ENCODE measurements at places on chromosomes 12 and 14.

GRCh38 chr14:102926104-102926503, 3.6 kb downstream of the AMN start:
- DNase-seq: no peak

DNA sequence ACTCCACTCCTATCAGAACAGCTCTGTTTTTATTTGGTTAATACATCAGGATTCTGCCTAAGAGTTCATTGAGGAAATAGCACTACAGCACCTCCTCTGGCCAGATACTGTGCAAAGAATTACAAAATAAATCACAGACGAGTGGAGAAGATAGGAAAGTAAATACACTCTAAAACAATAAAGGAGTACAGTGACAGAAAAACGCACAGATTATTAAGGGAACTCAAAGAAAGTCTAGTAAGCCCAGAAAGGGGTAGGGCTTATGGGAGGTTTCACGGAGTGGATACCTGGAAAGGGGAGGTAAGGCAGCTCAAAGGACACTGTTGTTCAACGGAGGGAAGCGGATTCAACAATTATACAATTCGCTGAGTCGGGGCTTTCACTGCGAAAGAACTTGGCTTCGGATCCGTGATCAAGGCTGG, 5.5 kb downstream of the OR10AD1 start:
- peak; percentile 72 for DNase-seq

- DNase-seq: no peak
These were observed 618 bp upstream of the AQP6 start for GRCh38 chr12:49972129-49972528.

DNA sequence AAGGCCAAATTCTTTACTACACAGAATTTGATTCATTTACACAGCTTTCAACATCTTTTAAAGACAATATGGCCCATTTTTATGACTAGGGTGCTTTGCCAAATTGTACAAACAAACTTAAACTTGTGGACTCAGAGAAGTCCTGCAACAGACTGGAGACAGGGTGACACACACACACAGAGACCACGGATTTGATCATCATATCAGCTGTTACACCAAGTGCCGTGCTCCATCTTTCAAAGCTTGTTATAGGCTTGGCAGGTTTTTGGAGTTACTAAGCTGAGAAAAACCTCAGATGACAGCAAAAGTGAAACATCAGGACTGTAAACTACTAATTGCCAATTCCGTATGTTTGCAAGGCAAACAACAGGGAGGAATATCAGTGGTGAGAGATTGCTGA, 811.7 kb downstream of the GALC start:
- DNase-seq: no peak

- no peak for DNase-seq
These were observed 48.4 kb downstream of the GTF2A1 start for GRCh38 chr14:81172353-81172752.

DNA sequence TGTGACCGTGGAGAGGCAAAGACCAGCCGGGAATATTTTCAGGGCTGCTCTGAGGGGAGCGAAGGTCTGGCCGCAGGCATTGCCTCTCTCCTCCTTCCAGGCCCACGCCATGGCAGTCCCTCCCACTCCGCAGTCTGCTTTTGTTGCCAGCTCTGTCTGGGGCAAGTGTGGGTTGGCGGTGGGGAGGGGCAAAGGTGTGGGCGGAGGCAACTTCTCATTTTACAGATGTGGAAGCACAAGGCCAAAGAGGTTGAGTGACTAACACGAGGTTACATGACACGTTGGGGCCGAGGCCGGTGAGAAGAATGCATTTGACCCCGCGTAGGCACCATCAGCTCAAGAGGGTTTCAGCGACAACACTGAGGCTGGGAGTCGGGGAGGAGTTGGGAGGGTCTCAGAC, 6.1 kb upstream of the FAIM2 start:
- DNase-seq: no peak

DNA sequence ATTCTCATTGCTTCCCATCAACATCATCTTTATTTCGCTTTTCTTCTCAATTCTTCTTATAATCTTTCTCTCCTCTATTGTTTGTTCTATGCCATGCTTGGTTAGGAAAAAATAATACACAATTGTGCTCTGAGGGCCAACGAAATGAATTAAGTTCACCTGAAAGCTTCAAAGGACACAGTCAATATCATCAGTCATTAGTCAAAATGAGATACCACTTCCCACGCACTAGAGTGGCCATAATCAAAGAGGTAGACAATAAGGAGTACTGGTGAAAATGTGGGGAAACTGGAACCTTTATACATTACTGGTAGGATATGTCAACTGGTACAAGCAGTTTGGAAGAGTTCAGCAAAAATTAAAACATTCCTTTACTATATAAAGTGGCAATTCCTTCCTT, 91.5 kb downstream of the TMTC1 start:
- DNase-seq: no peak

- DNase-seq: no peak
These were observed 1278.7 kb upstream of the USP15 start for GRCh38 chr12:60981473-60981872.

DNA sequence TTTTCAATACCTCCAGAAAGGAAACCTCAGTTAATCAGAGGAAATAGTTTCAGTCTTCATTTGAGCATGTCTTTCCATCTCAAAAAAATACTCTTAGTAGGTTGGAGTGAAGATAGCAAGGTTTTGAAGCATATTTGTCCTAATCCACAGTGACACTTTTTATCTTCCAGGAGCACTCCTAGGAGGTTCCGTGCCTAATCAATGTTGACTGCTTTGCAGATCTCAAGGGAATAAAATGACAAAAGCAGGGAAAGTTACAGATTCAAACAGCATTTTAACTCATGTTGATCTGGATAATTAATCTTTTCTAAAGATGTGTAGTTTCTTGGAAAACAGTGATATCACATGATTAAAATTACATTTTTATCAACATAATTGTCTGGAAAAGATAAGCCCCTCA, 213.9 kb downstream of the ANO6 start:
- no peak for DNase-seq

- no peak for DNase-seq
These were observed 163.5 kb downstream of the PIK3C2G start for GRCh38 chr12:18424857-18425256.

DNA sequence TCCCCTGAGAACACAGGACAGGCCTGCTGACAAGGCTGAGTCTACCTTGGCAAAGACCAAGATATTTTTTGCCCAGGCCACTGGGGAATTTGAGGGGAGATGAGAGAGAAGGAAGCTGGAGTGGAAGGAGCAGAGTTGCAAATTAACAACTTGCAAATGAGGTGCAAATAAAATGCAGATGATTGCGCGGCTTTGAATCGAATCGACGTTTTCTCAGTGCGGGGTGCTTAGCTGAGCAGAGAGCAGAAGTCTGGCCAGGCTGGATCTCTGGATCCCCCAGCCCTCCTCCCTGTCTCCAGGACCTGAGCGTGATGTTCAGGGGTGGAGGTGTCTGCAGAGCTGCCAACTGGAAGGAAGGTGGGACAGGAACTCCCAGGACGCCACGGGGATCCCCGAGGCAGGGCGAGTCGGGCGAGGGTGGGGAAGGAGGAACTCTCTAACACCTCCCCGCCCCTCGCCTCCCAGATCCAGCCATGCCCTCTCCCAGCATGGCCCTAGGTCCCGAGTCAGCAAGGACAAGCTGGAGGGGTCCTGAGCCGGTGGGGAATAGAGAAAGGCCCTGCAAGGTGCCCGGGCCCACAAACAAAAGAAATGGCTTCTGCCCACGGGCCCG, 527 bp upstream of the CARMIL3 start:
- DNase-seq: no peak

DNA sequence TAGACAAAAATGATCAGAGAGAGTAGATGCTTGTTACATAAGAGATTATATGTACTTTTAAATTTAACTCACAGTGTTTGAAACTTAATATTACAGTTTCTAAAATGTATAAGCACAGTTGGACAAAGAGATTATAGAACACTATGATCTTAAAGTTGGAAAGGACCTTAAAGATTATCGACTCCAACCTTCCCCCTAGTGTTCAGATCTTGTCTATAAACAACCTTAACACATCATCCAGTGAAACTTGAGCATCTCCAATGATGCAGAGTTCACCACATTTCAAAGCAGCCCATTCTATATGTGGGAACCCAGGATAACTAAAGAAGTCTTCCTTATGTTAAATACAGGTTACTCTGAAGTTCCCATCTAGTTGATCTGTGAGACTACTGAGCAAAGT, 480.8 kb downstream of the RMST start:
- DNase-seq: no peak

DNA sequence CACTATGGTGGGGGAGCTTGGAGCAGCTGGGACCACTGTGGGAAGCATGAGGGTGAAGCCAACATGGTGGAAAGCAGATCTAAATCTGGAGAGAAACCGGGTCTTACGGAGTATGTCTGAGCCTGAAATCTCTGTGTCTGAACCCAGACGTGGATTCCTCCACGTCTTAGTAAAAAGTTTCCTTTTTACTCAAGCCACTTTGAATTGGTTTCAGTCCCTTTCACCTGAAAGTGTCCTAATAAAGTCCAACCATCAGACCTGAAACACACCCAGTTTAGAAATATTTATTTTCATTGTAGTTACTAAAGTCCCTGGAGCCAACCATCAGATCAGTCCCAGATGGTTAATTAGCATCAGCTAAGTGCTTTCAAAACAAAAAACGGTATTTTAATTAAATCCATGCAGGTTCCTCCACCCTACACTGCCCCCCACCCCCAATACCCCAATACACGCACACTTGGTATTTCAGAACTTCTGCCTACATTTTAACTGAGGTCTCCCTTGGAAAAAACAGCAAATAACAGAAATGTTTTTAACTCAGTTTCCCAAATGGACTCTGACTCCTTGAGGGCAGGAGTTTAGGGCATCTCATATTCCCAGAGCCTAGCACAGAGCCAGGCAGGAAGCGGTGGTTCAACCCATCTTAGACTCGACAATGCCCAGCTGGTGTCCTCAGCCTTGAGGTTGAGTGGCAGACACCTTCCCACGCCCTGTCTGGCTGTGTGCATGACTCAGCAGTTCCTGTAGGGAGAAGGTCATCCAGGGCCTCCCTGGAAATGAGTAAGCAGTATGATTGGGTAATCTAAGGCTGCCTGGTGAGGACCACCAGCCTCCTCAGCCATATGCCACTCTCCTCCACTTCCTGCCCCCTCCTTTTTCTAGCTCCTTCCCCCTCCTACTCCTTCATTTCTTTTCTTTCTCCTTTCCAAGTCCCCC, 175.8 kb downstream of the TTC8 start:
- no peak for DNase-seq

DNA sequence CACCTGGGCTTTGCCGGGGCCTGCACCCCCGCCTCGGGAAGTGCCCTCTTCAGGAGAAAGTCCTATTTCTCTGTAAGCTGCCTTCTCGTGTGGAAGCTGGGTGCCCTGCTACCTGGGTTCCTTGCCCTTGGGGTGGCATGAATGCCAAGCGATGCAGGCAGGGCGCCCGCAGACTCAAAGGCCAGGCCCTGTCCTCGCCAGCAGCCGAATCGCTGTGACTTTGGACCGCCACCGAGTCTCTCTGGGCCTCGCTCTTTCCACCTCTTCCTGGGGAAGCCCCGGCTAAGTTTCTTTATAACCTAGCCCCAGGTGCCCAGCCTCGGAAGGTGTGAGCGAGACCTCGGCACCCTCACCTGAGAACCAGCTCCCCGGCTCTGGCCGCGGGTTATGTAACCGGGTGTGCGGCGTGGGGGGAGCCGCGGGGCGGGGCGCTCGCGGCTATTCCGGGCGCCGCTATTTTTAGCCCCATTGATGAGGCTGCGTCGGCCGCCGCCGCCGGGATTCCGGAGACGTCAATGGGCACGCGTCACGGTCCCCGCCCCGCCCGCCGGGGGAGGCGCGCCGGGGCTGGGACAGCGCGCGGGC, 14.6 kb upstream of the NR4A1 start:
- peak; percentile 61 for DNase-seq

DNA sequence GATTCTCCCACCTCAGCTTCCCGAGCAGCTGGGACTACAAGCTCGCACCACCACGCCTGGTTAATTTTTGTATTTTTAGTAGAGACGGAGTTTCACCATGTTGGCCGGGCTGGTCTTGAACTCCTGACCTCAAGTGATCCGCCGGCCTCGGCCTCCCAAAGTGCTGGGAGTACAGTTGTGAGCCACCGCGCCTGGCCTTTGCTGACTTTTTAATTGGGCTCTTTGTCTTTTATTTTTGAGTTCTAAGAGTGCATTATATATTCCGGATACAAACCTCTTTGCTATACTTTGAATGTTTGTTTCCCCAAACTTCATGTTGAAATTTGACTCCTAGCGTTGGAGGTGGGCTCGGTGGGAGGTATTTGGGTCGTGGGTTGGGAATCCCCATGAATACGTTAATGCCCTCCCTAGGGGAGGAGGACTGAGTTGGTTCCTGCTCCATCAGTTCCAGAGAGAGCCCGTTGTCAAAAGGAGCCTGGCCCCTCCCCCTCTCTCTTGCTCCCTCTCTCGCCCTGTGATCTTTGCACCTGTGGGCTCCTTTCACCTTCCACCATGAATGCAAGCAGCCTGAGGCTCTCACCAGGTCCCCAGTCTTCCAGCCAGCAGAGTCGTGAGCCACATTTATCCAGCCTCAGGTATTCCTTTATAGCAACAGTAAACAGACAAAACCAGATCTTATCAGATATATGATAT, 103.2 kb upstream of the EVL start:
- DNase-seq: no peak

- DNase-seq: no peak
These were observed 268.8 kb downstream of the ADGRD1 start for GRCh38 chr12:131222329-131223139.

DNA sequence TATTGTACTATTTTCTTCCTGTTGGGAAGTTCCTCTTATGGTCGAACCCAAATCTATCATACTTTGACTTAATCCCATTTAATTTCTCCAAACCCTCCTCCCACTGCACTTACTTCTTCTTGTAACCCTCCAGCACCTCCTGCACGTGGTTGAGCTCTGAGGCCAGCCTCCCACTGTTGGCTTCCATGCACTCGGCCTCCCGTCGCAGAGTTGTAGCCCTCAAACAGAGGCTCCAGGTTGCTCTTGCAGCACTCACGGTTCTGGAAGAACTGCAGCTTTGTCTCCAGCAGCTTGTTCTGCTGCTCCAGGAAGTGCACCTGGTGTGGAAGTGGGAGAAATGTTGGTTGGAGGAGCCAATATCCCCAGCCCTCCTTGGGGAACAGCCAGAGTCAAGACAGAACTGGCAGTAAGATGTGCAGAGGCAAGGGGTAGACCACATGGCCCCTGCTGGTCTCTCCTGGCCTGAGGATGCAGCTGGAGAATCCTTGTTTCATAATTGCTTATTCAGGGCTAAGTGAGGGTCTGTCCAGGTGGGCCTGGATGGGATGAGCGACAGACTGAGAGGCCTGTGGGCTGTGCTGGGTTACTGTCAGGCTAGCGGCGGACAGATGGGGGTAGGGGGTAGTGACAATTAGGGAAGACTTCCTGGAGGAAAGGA, 18.4 kb upstream of the KRT86 start:
- DNase-seq: no peak

GRCh38 chr12:56348776-56349175, 10.1 kb downstream of the IL23A start:
- DNase-seq: peak; percentile 29
